ENCODE measurements at places on chromosomes 1 and 21.

DNA sequence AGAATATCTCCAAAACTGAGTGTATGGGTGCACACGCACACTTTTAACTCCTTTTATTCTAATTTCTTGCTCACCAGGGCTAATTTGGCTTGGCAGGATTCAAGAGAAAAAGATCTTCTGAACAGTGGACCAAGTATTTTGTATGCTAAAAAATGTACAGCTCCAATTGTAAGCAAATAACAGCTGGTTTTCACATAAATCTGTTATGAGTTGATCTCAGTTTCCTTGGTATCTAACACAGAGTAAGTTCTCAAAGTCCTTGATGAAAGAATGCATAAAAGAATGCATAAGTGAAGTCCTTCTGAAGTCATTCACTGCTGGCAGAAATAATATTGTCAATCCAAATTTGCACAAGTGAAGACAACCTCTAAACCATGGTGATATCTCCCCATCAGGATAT is 213.0 kb downstream of the OMA1 start:
- no peak for DNase-seq

GRCh38 chr1:233368106-233368788 is 40.7 kb downstream of the MAP3K21 start:
- DNase-seq = no peak

DNA sequence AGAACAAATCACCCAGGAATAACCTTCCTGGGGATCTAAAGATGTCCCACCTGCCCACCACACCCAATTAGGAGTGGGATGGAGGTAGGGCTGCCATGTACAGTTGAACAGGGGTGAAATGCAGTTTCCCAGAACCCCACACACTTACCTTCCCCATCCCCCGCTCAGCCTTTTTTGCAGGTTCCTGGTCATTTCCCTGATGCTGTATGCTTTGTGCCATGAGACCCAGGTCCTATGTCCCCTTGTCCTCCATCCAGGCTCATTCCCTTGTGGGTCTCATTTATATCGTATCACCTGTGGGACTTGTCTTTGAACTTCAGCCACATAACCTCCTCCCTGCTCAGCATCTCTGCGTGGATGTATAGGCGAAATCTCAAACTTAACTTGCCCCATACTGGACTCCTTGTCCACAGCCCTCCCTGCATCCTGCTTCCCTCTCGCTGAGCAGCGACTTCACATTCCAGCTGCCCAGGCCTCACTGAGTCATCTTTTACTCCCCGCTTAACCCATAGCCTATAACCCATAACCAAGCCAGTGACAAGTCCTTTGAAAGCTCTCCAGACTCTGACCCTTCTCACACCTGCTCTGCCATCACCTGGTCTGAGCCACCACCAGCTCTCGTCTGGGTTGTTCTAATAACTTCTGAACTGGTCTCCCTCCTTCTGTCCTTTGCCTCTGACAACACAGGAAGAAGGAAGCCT is 4.7 kb downstream of the LDLRAD2 start:
- DNase-seq = no peak

GRCh38 chr1:197472141-197472540 is 204.1 kb downstream of the CRB1 start:
- DNase-seq = no peak

DNA sequence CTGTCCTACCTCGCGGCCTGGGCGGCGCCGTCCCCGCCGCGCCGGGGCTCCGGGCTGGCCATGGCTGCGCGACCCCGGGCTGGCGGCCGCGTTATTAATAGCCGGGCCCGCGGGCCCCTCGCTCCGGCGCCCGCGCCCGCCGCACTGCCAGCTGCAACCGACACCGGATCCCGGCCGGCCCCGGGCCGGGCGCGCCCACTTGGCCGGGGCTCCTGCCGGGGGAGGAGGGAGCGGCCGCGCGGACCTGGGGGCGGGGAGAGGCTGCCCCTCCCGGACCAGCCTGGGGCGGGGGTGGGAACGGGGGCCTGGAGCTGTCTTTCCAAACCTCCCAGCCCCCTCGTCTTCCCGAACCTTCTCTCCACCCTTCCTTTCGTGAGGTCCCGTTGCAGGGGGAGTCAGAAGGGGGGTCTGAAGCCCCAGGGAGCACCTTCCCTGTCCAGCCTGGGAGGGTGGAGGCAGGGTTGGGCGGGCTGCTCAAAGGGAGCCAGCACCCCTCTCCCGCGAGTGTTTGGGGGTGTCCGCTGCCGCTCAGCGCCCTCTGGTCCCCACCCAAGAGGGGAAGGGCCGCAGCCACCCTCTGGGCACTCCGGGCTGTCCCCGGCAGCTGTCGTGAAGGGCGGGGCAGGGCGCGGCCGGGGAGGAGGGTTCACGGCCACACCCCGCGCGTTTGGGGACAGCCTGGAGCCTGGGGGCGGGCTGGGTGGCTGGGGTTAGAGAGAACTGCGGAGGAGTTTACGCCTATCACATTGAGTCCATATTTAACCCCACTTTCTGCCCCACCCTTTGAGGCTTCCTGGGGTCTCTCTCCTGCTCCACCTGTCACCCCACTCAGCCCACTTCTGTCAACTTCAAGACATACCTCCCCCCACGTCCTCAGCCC is at the start of gene SYNC:
Gene SYNC (minus strand): TSS at position 172 of the 880 bp plus-strand sequence. CDS start 110 bp downstream, at position 62.
- peak; percentile 8 for DNase-seq

DNA sequence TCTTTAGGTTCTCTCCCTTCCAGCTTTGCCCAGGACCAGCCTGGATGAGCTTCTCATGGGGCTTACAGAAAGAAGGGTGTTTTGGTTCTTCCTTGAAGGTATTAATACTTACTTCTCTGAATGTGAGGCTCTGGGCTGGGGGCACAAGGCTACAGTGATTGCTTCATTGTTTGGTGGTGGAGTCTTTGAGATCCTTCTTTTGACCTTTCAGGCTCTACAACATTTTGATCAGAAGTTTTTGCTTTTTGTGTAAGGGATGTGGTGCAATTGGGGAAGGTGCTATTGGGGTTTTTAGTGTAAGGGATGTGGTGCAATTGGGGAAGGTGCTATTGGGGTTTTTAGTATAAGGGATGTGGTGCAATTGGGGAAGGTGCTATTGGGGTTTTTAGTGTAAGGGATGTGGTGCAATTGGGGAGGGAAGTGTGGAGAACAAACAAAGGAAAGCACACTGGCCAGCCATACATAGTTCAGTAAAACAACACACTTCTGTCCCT is 103.6 kb upstream of the IVNS1ABP start:
- no peak for DNase-seq

- DNase-seq = no peak
These were observed 9.0 kb upstream of the IFNGR2 start for GRCh38 chr21:33394260-33394659.

GRCh38 chr1:45669859-45670655 is 16.3 kb downstream of the GPBP1L1 start:
- DNase-seq = no peak

DNA sequence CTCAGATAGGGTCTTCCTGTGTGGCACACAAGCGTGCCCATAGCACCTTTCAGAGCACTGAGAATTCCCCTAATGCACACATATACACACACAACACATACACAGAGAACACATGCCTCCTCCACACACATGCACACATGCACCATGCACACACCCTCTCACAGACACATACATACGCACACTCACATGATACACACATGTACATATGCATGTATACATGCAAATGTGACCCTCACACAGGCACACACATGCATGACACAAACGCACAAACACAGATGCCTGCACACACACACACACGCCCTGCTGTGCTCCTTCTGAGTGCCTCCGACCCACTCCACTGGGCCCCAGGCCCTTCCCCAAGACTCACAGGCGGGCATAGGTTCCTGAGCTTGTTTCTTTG is 251.0 kb downstream of the PTPRU start:
- DNase-seq = no peak

DNA sequence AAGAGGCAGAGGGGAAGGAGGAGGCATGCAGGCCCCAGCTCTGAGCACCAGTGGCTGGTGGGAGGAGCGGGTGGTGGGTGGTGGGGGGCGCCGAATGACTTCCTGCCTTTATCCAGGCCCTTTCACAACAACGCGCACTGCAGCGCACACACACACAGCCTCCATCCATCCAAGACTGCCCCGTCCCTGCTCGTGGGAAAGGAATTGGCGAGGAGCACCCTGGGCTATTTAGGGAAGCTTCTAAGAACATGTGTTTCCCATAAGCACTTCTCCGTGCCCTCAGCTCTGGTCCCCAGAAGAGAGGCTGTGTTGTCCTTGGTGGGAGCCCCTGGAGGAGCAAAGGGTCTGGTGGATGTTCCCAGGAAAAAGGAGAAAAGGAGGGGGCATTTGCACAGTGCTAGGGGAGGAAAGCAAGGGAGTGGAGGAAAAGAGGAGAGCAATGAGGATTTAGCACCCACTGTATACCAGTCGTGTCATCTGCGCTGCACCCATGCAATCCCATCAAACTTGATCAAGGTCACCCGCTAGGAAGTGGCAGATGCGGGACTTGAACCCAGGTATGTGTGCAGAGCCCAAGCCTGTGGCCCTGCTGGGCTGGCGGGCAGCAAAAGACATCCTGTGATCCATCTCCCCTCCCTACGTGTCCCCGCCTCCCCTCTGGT is 28.1 kb downstream of the EPHA2 start:
- no peak for DNase-seq

DNA sequence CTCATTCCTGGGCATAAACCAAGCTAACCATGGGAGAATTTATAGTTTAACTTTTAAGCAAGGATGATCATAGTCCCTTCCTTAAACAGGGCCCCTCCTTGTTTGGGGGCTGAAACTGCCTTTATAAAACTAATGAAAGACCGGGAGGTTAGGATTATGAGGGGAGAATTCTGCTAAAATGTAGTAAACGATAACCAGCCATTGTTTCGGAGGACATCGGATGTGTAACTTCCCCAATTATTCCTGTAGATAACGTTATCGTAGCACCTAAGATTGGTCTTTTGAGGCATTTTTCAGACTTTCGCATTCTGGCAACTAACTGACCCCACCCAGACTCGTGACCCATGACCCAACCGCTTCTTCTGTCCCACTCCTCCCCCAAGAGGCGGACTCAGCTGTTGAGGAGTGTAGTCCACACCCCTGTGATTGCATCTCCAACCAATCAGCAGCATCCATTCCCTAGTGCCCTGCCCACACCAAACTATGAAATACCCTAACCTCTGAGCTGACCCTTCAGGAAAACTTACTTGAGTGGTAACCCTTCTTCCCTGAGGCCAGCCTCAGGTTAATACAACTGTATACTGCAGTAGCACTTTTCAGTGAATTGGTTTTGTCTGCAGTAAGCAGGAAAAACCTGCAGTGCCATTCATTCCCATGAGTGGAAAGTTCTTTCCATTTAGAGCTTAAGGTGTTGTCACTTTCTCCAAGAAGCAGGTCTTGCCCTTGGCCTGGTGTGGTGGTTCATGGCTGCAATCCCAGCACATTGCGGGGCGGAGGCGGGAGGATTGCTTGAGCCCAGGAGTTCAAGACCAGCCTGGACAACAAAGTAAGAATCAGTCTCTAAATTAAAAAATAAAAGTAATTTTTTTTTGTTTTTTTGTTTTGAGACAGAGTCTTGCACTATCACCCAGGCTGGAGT is 823 bp upstream of the SYF2 start:
- peak; percentile 52 for DNase-seq

DNA sequence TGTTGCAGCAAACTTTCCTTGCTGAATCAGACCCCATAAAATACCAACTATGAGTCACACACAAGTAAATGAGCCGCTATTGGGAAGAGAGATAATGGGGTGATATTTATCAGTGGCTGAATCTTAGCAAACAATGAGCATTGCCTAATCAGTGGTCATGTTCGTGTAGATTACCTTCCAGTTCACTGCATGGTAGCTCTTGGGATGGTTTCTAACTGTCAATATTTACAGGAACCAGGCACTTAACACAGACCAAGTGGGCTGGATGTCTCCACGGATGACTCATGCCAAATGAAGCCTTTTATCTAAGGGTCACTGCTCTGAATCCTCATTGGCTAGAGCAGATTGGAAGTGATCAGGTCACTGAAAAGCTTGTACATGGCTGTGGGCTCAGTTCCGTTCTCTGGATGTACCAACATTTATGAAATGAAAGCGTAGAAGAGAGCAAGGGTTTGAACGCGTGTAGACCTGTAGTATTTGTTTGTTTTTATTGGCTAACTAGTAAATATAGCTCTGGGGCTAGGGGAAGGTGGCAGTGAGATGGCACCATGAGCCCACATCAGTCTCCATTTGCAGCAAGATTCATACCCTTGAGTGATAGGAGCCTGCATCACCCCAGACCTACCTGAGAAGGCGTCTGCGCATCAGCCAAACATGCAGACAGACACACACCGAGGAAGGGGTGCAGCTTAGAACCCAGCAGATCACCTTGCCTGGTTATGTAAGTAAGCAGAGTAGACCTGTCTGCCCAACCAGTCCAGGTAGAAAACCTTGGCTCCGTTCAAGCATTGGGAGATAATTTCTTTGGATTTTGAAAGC is 153.3 kb downstream of the TOMM20 start:
- DNase-seq = no peak

GRCh38 chr21:45517249-45518065 is 24.8 kb downstream of the SLC19A1 start:
- no peak for DNase-seq

- DNase-seq = no peak
These were observed 8.7 kb downstream of the SZRD1 start for GRCh38 chr1:16375521-16376340.

DNA sequence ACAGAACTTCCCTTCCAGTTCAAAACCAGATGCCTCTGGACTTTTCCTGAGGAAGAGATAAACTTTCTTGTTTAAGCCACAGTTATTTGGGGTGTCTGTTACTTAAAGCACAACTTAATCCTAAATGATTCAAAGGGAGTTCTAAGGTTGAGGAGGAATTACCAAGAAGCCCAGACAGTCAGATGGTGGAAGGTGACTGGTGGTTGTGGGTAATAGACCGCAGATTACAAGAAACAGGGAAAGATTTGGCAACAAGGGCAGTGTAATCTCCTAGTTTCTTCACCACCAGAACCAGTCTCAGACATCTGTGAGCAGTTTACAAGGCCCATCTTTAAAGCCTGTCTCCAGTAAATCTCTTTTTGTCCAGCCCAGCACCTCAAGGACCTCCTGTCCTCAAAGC is 130.1 kb upstream of the CTTNBP2NL start:
- DNase-seq = no peak

DNA sequence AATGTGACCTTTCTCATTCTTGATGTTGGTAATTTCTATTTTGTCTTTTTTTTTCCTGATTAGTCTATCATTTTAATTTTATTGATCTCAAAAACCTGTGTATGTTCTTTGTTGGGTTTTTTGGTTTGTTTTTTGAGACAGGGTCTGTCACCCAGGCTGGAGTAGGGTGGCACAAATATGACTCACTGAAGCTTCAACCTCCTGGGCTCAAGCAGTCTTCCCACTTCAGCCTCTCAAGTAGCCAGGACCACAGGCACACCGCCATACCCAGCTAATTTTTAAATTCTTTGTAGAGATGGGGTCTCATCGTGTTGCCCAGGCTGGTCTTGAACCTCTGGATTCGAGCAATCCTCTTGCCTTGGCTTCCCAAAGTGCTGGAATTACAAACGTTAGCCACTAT is 145.2 kb downstream of the PIK3R3 start:
- no peak for DNase-seq
